ENCODE measurements at places on chromosomes 7 and 10.

GRCh38 chr7:610531-611280 lies 91.1 kb upstream of the PDGFA start:
- DNase-seq: no peak

- DNase-seq: no peak
Measured at GRCh38 chr7:150434240-150434639, 16.2 kb upstream of the GIMAP8 start.

DNA sequence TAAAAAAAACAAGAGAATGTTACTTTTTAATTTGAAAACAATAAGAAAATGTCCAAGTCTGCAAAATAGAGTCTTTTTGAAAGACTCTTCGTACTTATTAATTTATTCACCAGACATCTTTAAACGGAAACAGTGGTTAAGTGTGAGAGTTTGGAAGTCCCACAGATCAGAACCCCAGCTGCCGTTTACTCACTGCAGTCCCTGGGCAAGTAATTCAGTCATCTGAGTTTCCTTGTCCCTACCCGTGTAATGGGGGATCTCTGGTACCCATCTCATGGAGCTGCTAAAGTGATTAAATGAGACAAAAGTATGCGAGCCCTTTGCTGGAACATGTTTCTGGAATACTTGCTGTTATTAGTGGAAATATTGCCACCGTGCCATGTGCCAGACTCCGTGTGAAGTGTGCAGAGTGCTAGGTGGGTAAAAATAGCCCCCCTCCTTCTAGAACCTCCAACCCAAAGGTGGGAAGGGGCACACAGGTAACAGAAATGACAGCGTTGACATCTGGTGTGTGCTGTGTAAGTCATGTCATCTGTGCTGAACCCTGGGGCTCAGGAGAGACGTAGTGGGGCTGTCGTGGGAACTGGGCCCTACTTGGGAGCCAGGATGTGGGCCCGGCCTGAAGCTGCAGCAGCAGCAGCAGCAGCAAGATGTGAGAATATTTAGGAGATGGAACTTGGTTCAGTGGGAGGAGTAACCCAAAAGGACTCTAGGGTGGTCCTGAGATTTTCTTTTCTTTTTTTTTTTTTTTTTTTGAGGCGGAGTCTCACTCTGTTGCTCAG lies 140.5 kb downstream of the CUX1 start:
- DNase-seq: no peak

- DNase-seq: no peak
Measured at GRCh38 chr10:89702121-89702480, 711 bp downstream of the KIF20B start.

GRCh38 chr10:125607689-125608290 lies 75.2 kb downstream of the TEX36 start:
- DNase-seq: no peak

DNA sequence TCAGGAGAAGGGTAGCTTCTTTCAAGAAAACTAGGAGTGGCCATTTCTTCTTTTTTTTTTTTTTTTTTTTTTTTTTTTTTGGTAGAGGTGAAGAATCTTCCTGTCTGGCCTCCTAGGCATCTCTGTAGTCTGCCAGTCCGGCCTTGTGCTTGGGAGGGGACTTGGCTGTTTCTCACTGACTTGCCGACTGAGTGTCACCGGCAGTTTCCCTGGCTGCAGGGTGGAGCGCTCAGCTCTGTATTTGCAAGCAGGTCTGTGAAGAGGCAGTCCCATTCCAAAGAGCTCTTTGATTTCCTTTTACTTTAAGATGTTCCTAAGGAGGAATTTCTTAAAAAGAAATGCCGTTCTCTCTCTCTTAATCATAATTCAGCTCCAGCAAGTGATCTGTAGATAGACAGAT lies 212.6 kb downstream of the ADRA2A start:
- no peak for DNase-seq

DNA sequence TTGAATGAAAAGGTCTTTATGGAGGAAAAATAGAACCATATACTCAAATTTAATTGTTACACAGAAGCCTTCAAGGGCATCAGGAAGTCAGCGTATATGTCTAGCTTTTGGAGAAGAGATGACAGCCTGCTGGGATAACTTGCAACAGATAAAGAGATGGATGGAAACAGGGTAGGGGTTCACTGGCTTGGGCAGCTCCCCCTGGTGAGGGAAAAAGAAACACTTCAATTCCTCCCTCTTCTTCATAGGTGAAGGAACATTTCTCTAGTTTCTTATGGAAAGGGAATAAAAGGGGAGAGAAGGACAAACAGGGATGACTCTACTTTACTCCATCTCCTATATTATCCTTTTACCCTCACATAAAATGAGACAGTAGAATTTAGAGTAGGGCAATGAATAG lies 635.7 kb downstream of the PHTF2 start:
- DNase-seq: no peak

Data from vagina (tissue), 2 donors.